ENCODE measurements at places on chromosomes 1 and 21.

DNA sequence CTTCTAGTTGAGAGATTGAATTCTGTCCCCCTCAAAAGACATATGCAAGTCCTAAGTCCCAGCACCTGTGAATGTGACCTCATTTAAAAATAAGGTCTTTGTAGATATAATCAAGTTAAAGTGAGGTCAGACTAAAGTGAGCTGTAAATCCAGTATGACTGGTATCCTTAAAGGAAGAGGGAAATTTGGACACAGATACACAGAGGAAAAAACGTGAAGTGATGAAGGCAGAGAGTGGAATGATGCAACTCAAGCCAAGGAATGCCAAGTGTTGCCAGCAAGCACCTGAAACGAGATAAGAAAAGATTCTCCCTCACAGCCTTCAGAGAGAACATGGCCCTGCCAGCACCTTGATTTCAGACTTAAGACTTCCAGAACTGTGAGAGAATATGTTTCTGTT lies 444.7 kb upstream of the VAMP3 start:
- no peak for DNase-seq

GRCh38 chr1:69081668-69082067 lies 486.1 kb upstream of the LRRC7 start:
- no peak for DNase-seq

GRCh38 chr1:39692152-39693074 lies 1.2 kb upstream of the HPCAL4 start:
- DNase-seq = peak; percentile 21

DNA sequence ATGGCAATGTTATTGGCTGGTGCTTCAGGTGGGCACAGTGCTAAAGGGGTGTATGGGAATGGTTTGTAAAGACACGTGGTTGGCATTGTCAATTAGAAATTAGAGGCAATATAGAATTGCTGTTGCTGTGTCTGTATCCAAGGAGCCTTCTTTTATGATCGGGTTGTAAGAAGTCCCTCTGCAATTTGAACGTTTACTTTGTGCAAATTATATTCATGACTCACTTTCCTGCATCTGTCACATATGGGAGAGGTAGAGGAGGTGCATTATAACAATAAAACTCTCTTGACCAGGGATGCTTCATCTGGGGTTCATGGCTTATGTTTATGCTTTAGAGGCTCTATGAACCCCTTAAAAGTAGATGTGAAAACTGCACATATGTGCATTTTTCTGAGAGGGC lies 130.4 kb upstream of the DNAH14 start:
- no peak for DNase-seq

DNA sequence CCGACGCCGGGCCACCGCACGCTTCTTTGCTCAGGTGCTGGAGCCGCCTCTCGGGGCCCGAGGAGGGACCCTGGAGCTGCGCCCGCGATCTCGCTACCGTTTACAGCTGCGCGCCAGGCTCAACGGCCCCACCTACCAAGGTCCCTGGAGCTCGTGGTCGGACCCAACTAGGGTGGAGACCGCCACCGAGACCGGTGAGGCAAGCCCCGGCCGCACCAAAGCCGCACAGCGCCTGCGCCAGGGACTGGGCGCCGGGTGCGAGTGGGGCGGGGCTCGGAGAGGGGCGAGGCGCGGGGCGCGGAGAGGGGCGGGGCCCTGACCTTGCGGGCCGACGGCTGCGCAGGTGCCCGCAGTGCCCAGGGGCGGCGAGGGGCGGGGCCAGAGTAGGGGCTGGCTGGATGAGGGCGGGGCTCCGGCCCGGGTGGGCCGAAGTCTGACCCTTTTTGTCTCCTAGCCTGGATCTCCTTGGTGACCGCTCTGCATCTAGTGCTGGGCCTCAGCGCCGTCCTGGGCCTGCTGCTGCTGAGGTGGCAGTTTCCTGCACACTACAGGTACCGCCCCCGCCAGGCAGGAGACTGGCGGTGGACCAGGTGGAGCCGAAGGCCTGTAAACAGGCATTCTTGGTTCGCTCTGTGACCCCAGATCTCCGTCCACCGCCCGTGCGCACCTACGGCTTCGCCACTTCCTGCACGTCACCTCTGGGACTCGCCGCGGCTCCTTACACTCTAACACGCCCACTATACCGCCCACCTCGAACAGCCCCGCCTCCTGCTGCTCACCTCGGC lies 9.8 kb upstream of the CDC20 start:
- DNase-seq = peak; percentile 91

DNA sequence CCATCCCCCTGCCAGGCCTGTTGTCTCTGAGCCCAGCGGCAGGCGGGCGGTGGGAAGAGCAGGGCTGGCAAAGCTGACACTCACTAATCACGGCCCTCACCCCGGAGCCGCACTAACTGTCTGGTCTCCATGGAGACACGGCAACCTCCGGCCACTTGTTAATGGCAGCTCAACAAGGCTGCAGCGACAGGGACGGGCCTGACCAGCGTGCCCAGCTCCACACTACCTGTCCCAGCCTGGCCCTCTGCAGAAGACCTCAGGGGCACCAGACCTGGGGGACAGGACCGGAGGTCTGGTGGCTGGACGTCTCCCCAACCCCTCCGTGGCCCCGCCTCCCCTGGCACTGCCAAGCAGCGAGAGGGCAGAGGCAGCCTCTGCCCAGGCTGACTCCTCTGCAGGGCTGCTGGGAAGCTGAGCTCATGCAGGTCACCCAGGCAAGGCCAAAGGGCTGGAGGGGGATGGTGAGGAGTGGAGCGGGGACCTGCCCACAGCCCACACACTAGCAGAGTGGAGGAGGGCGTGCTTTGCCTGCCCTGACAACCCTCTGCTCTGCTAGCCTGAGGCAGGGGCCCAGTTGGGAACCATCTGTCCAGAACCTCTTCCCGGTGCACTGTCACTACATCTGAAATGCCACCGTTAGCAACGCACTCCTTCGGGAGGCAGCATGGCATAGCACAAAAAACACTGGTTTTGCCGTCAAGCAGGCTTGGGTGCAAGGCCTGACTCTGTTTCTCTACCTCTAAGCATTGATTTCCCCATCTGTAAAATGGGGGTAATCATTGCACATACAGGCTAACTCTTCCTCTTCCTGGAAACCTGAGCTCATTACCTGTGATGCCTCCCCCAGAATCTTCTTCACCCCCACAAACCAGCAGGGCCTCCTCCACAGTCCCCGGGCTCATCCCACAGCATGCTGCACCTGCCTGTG lies 29.6 kb upstream of the WASF2 start:
- DNase-seq = no peak

GRCh38 chr21:42108554-42109340 lies 37.6 kb downstream of the UMODL1 start:
- DNase-seq = no peak

- DNase-seq = no peak
Observed at GRCh38 chr1:19072285-19072981, 116.0 kb upstream of the IFFO2 start.

DNA sequence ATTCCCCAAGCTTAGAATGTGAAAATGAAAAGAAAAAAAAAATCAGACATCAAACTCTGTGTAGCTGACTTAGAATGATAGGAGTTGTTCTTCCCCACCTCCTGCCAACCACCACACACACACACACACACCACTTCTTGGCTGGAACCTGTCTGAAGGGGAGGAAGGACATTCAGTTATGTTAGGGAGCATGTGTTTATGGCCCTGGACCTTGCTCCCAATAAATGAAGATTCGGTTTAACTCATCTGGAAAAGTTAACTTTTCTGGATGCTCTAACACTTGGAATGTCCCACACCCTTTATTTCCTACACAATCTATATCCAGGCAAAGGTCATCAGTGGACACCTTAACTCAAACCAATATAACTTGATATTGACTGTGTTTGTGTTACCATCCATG lies 112.4 kb downstream of the DAB1 start:
- no peak for DNase-seq
